RWPE2 (cell line): ENCODE measurements at places on chromosomes 5 and 9.

- no peak overlapping the region for H3K4me3 ChIP-seq
- DNase-seq = no peak
- H3K27ac ChIP-seq = no peak overlapping the region
- H3K4me1 ChIP-seq = no peaks in the 10 kb centered on the region
Observed at GRCh38 chr5:109532773-109533364, 123.1 kb upstream of the PJA2 start.

GRCh38 chr5:102691434-102691833 is 63.7 kb upstream of the PAM start:
- no peak overlapping the region for H3K27ac ChIP-seq
- no peak overlapping the region for H3K4me3 ChIP-seq
- H3K4me1 ChIP-seq = no peaks in the 10 kb centered on the region
- DNase-seq = no peak
- no peaks in the 10 kb centered on the region for H3K36me3 ChIP-seq

DNA sequence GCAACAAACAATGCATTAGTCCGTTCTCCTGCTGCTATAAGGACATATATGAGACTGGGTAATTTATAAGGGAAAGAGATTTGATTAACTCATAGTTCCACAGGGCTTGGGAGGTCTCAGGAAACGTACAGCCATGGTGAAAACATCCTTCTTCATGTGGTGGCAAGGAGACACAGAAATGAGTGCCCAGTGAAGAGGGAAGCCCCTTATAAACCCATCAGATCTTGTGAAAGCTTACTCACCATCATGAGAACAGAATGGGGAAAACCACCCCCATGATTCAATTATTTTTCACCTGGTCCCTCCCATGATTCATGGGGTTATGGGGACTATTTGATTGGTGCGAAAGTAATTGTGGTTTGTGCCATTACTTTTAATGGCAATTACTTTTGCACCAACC is 655.8 kb upstream of the SEMA6A start:
- no peaks in the 10 kb centered on the region for H3K36me3 ChIP-seq
- no peak overlapping the region for H3K27ac ChIP-seq
- peaks cover 4% of the 10 kb centered on the region for H3K27me3 ChIP-seq
- no peaks in the 10 kb centered on the region for H3K4me1 ChIP-seq
- H3K4me3 ChIP-seq = no peak overlapping the region
- no peak for DNase-seq

- H3K4me3 ChIP-seq = no peak overlapping the region
- H3K27ac ChIP-seq = peak overlapping the region; percentile 44
- H3K27me3 ChIP-seq = no peaks in the 10 kb centered on the region
- H3K36me3 ChIP-seq = no peaks in the 10 kb centered on the region
Observed at GRCh38 chr5:96293966-96294883, 138.8 kb downstream of the PCSK1 start.
